Peyer's patch (tissue), 4 donors: ENCODE measurements at places on chromosomes 1 and 21. TPM values are rescaled to one million over a fixed set of nuclear protein-coding genes. Genes with fewer than 3 reads are reported as not detected.

GRCh38 chr1:197980457-197980856 is 63.3 kb downstream of the LHX9 start:
- no peak overlapping the region for H3K4me3 ChIP-seq
- H3K27me3 ChIP-seq = no peaks in the 10 kb centered on the region
- no peaks in the 10 kb centered on the region for H3K4me1 ChIP-seq
- no peak for DNase-seq

DNA sequence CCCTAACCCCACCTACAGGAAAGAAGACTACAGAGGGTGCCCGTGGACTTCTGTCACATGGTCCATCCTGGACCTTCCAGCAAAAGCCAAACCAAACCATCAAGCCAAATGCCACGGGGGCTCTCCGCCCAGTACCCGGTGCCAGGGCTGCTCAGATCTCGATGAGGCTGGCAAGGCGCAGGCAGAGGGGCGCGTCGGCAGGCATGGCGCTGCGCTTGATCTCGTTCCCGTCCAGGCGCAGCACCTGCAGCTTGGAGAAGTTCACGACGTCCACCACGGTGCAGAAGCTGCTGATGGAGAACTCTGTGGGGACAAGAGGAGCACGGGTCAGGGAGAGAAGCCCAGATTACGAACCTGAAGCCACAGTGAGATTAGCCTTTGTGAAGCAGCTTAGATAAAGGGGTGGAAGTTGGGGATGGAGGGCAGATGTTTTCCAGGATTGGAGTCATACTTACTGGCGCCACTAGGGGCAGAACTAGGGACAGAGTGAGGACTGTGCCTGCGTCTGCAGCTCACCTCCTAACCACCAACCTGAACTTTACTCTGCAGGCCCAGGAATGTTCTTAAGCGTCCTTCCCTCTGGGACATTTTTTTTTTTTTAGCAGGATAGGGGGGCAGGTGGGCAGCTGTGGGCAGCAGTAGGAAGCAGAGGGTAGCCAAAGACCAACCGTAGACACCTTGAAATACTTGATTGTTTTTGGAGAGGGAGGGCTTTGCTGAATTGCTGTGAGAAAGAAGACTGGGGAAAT is 8.6 kb downstream of the FMOD start:
- H3K4me1 ChIP-seq = no peaks in the 10 kb centered on the region
- no peaks in the 10 kb centered on the region for H3K27me3 ChIP-seq
- no peaks in the 10 kb centered on the region for H3K36me3 ChIP-seq
- peak; percentile 84 for DNase-seq

DNA sequence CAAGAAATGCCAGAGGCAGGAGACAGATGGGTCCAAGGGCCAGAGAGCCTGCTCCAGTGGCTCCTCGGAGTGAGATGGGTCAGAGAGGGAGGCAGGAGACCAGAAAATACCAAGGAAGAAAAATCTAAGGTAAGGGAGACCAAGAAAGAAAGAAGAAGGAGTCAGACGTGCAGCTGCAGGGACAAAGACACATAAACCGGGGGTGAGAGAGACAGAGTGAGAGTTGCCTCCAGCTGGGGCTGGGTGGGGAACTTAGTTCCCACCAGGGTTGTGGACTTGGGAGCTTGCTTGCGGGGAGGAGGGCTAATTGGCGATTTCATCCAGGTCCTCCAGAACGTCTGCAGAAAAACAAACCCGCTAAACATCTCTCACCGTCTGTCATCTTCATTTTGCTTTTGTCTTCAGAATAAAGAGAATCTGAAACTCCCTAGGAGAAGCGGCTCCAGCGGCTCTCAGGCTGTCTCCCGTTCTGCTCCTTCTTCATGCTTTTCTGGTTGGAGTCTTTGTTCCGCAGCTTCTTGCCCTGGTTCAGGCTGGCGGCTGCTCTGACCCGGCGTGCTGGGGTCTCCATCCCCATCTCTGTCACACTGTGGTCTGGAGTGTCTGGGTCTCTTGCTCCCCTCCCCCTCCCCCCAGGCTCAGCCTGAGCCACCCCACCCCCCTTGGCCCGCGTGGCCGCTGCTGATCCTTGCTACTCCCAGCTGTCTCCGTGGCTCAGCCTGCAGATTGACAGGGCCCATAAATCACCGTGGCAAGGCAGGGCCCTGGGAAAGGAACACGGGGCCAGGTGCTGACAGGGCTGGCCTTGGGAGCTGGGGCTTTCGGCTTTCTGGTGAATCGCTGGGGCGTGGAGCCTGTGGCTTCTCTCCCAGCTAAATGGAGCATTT is 66.6 kb downstream of the UBIAD1 start:
- no peaks in the 10 kb centered on the region for H3K36me3 ChIP-seq
- no peaks in the 10 kb centered on the region for H3K4me1 ChIP-seq

GRCh38 chr21:31103163-31103562 is 64.9 kb upstream of the KRTAP19-8 start:
- no peak overlapping the region for H3K4me3 ChIP-seq
- H3K4me1 ChIP-seq = no peaks in the 10 kb centered on the region
- DNase-seq = no peak

- no peak overlapping the region for H3K4me3 ChIP-seq
- DNase-seq = no peak
- H3K4me1 ChIP-seq = peaks cover 4% of the 10 kb centered on the region
Observed at GRCh38 chr1:154753426-154753825, 116.7 kb downstream of the KCNN3 start.

GRCh38 chr1:48242141-48242736 is 19.7 kb downstream of the SLC5A9 start:
- DNase-seq = no peak
- no peak overlapping the region for H3K4me3 ChIP-seq
- H3K27ac ChIP-seq = no peak overlapping the region
- no peaks in the 10 kb centered on the region for H3K27me3 ChIP-seq
- no peaks in the 10 kb centered on the region for H3K36me3 ChIP-seq

DNA sequence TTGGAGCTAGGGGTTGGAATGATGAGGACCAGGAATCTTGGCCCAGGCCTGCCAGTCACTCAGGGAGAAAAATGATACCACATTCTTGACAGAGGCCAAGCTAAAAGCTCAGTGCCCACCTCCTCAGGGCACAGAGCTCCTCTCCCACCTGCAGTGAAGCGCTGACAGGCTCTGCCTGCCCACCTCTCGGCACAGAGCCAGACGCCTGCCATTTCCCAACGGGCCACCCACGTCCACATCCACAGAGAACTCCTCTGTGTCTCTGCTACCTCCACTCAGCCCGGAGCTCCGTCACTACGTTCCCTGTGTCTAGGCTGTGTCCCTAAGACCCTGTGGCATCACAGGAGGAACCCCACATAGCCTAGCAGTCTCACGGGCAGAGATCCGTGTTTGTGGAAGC is 60.8 kb downstream of the MRPL37 start:
- H3K27me3 ChIP-seq = no peaks in the 10 kb centered on the region
- no peak overlapping the region for H3K4me3 ChIP-seq
- no peak overlapping the region for H3K27ac ChIP-seq
- H3K4me1 ChIP-seq = no peaks in the 10 kb centered on the region
- no peaks in the 10 kb centered on the region for H3K36me3 ChIP-seq

- H3K4me1 ChIP-seq = no peaks in the 10 kb centered on the region
- H3K36me3 ChIP-seq = no peaks in the 10 kb centered on the region
- H3K4me3 ChIP-seq = no peak overlapping the region
- H3K27me3 ChIP-seq = no peaks in the 10 kb centered on the region
- H3K27ac ChIP-seq = no peak overlapping the region
Observed at GRCh38 chr1:171219346-171220080, 28.8 kb upstream of the FMO1 start.

DNA sequence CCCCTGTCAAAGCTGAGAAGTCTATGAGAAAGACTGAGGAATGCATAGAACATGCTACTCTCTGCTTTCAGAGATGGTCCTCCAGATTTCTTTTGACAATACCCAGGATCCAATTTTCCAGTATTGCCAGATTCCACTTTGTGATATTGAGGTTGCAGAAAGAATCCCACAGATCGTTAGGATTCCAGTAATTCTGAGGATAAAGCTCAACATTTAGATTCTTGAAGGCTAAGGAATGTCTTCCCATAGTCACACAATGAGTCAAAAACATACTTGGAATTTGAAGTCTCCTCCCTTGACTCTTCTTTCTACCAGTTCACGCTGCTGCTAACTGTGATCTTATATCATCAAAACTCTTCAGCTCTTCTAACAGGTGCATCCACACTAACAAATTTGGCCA is 57.1 kb downstream of the TNFSF18 start:
- no peaks in the 10 kb centered on the region for H3K4me1 ChIP-seq
- no peak overlapping the region for H3K4me3 ChIP-seq
- DNase-seq = no peak
- H3K27me3 ChIP-seq = no peaks in the 10 kb centered on the region

Gene RNU1-3
- total RNA-seq = under 0.01 TPM

Gene TDRD5
- total RNA-seq = 0.40 TPM
